ENCODE measurements at places on chromosomes 3 and 15.

DNA sequence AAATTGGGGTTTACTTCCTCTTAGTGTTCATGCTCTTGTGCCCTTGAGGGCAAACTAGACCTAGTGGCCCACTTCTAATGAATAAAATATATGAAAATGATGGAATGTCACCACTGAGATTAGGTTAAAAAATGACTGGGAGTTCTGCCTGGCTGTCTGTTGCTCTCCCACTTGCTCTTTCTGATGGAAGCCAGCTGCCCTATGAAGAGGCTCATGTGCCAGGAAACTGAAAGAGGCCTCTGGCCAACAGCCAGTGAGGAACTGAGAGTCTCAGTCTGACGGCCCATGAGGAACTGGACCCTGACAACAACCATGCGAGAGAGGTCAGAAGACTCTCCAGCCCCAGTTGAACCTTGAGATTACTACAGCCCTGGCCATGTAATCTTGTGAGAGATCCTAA is 107.1 kb upstream of the FHIT start:
- no peak for DNase-seq

DNA sequence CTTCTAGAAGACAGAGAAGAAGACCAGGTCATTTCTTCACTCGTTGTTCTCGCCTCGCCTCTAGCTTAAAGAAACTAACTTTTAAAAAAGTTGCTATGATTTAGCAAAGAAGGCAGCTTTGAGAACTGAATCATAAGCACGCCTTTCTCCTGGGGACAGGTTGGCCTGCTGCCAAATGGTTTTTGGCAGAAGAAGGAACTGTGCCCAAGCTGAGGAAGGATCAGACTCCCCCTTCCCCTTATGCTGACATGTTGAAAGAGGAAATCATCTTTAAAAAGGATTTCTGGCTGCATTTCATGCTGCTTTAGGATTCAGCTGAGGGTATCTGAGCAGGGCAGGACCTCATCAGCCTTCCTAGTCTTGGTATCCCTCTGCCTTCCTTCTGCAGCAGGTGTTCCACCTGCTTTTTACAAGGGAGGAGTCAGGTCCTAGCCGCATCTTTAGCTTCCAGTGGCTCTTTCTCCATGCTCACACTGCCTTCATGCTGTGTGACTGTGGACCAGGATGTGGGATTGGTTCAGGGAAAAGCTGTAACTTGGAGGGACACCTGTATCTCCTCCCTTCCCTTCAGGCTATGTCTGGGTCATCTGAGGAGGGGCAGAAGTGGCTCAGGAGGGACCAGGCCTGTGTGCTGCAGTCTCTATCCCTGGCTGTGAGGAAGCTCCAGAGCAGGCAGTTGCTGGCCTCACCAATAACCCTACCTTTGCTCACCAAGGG is 34.1 kb upstream of the HACD2 start:
- no peak for DNase-seq

DNA sequence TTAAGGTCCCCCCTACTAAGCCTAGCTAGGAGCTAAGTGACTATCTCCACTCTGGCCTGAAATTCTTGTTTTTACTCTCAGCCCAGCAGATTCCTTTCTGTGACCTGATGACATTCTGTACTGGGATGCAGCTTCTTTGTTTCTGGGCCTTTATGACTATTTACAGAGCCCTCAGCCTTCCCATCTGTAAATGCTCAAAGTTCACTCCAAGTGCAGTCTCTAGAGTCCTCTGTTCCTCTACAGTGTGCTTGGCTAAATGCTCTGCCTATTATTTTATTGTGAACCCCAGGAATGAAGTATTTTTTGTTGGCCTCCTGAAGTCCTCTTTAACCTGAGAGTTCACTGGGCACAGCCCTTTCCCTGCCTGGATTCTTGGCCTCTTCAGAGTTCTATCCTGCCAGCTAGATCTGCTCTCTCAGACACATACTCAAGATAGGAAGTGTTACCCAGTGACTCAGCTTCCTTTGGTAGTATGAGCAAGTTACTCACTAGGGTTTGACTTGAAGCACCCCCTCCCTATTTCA is 278.1 kb upstream of the P2RY1 start:
- DNase-seq = no peak

- no peak for DNase-seq
These were observed 1.1 kb downstream of the SAMMSON start for GRCh38 chr3:70000563-70001081.

GRCh38 chr15:39613271-39613670 is 32.4 kb downstream of the THBS1 start:
- DNase-seq = no peak

- no peak for DNase-seq
These were observed 41.2 kb downstream of the CCDC12 start for GRCh38 chr3:46935168-46935858.

Data from stimulated activated naive CD8-positive, alpha-beta T cell treated with anti-CD3 and anti-CD28 coated beads, Interleukin-15, amount 100 ng/mL, for 72 hours (primary cell).